Cortex of kidney (tissue), 1 donor: ENCODE measurements at places on chromosomes 5 and 9.

DNA sequence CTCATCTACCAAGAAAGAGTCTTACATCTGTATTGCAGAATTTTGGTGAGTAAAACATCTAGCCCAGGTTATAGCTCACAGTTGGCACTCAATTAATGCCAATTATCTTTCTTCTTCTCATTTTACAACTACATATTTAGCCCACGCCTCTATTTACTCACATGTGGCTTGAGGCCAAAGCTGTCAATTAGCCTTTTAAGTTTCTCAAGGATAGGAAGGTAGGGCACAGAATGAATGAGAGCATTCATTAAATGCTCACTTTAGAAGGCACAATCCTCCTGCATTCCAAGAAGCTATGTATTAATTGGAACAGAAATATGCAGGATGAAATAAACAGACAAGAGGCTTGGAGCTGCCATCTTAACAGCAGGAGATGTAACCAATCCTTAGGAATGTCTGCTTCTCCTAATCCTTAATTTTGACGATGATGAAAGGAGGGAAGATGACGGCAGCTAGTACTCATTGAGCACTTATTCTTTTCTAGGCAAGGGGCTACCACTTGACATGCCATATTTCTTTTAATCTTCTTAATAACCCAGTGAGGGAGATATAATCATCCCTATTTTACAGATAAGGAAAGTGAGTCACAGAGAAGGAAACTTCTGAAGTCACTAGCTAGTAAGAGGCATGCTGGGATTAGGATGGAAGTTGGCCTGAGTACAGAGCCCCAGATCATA lies 30.8 kb upstream of the PANK3 start:
- DNase-seq: no peak

GRCh38 chr9:17116400-17116837 lies 18.4 kb upstream of the CNTLN start:
- no peak for DNase-seq

DNA sequence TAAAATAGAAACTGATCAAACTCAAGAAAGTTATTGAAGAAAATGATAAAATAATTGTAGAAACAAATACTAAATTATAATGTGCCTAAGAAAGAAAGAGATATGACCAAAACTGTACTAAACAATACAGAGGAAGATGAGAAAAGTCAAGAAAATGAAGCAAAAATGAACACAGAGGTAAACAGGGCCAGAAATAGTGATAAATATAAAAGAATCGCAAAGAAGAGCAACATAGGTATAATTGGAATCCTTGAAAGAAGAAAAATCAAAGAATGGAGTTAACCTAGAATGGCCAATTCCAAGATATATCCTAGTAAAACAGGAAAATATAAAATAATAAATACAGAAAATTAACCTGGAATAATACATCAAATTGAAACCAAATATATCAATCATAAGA lies 69.6 kb downstream of the CSF2 start:
- no peak for DNase-seq

DNA sequence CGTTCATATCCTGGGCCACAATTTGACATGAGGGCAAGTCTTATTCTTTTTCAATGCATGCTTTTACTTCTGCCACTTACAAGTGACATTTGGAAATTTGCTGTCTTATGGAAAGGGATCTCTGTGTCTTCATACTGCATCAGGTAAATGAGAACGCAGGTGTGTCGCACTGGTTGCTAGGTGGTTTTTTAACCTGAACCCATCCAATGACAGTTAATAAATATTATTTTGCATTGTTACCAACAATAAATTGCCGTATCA lies 1.1 kb downstream of the ADAMTS16 start:
- no peak for DNase-seq

GRCh38 chr5:175709276-175709781 lies 51.5 kb downstream of the HRH2 start:
- no peak for DNase-seq

- DNase-seq: no peak
Observed at GRCh38 chr5:124227914-124228313, 518.5 kb downstream of the ZNF608 start.

GRCh38 chr5:76332611-76333205 lies 70.4 kb upstream of the IQGAP2 start:
- DNase-seq: no peak

GRCh38 chr5:14450742-14451141 lies 130.8 kb upstream of the OTULINL start:
- no peak for DNase-seq

DNA sequence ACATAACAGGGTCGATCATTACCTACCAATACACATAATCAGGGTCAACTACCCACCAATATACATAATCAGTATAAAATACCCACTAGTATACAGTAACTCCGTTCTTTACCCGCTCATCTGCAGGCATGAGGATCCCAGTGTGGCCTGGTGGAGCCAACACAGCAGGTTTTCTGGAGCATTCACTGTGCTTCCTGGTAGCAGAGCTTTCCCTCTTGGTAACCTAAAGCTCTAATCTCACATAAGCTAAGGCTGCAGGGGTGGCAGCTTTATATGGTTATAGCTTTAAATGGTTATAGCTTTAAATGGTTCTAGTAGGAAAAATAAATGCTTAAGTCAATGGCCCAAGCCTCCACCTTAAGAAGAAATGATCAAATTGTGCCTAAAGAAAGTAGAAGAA lies 11.9 kb downstream of the LCN1 start:
- no peak for DNase-seq

GRCh38 chr5:956941-957747 lies 51.5 kb upstream of the NKD2 start:
- DNase-seq: no peak

GRCh38 chr5:145510324-145510723 lies 324.8 kb downstream of the PRELID2 start:
- no peak for DNase-seq

- DNase-seq: no peak
Observed at GRCh38 chr9:3214741-3215140, 311.1 kb downstream of the RFX3 start.

- no peak for DNase-seq
Observed at GRCh38 chr5:121949885-121950284, 11.9 kb upstream of the SRFBP1 start.

GRCh38 chr5:53478411-53479044 lies 1.9 kb upstream of the FST start:
- no peak for DNase-seq

- DNase-seq: no peak
Observed at GRCh38 chr5:111772456-111773122, 15.6 kb upstream of the NREP start.

DNA sequence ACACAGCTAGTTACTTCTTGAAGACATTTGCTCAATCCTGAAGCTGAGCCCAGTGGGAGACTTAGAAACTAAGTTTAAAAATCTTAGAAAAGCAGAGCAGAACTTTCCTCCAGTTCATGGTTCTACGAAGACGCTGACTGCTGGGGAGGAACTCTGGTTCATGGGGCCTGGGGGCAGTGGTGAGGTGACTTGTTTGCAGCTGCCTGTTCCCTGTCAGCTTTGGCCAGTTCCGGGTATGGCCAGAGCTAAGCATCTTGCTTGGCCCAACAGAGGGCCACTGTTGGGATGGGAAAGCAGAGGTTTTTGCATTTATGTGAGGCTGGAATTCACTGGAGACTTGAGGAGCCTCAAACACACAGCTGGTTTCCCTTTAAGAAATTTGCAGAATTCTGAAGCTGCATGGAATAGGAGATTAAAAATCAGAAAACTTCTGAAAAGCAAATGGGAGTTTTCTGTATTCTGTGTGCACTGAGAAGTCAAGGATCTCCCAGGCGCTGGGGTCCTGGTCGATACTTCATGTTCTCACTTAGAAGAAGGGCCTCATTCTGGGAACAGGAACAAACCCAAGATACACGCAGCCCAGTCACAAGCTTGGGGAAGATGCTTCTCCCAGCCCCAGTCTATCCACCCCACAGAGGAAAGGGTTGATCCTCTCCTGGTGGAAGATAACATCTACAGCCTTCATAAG lies 10.6 kb upstream of the HMHB1 start:
- DNase-seq: no peak

DNA sequence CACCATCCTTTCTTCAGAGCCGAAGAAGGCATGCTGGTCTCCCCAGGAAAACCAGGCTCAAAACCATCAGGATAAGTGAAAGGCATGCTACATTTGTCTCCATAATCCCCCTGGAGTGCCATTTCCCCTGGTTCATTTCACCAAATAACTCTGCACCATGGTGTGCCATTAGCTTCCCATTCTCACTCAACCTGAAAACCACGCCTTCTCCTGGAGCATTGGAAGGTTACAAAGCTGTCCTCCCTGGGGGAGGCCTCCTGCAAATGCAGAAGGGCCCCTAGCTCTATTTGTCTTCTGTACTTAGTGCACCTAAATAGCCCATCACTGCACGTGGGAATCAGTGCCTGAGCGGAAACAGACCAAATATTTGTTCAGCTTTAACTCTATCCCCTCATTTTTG lies 90.2 kb upstream of the ICE1 start:
- no peak for DNase-seq

DNA sequence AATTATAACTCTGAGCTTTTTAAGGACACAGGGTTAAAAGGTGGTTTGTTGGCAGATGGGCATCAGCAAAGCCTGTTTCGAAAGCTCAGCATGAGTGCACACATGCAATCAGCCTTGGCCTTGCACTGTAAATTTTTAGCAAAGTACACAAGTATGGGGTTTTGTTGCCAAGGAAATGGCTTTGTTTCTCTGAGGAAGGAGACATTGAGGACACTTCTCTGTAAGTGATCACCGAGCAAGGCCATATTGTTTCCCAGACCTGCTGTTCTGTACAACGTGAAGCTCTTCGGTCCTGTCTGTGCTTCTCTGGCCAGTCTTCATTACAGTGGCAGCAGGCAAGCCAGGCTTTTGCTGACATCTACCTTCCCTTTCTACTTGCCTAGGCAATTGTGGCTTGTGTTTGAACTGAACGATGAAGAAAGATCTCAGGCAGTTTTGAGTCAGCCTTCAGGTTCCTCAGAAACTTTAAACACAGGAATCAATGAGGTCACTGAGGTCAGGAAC lies 27.9 kb upstream of the GLRX start:
- DNase-seq: no peak

DNA sequence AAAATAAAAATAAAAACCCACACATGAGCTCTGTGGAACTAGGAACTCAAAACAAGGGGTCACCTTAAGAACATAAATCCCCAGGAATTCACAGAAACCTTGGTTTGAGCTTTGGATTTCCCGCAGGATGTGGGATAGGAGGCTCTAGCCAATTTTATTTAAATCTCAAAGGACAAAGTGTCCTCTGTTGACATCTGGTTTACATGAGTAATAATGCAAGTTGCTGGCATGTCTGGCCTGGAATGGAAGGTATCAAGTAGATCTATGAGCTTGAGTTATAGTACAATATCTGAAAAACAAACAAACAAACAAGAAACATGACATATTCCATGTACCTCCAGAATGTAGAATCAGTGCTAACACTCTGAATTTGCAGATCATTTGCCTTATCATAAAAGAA lies 94.2 kb upstream of the SLIT3 start:
- no peak for DNase-seq

DNA sequence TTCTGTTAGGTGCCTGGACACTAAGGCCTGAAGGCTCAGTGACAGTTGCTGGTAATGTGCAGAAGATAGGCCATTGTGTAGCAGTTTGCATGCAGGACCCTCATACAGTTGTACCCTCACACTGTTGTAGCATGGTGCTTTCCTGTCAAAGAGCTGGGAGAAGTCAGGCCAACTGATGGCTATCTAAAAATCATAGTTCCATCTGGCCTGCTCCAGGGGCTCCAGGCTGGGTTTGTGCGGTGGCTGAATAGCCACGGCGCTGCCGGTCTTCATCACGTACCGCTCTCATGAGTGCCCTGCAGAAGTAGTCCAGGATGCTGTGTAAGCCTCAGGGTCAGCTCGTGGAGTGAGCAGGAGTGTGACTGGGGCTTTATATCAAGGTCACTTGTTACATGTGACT lies 12.2 kb downstream of the SECISBP2 start:
- no peak for DNase-seq

GRCh38 chr5:3417376-3417943 lies 178.2 kb upstream of the IRX1 start:
- DNase-seq: no peak

DNA sequence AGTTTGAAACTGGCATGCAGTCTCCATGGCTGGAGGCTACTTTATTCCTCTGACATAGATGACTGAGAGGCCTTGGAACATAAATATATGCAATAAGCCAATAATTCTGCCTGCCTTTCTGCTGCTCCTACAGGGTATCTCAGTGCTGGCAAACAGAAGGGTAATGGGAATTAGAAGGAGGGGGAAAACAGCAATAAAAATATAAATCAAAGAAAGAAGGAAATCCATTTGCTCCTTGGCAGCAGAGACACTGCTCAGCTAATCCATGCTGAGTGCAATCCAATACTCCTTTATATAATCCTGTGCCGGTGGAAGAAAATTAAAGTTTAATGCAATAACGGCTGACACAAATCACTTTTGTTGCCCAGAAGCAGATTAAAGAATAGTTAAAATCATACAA lies 478.9 kb downstream of the SPATA31D1 start:
- no peak for DNase-seq

- no peak for DNase-seq
Observed at GRCh38 chr5:116632890-116633289, 58.3 kb upstream of the SEMA6A start.

DNA sequence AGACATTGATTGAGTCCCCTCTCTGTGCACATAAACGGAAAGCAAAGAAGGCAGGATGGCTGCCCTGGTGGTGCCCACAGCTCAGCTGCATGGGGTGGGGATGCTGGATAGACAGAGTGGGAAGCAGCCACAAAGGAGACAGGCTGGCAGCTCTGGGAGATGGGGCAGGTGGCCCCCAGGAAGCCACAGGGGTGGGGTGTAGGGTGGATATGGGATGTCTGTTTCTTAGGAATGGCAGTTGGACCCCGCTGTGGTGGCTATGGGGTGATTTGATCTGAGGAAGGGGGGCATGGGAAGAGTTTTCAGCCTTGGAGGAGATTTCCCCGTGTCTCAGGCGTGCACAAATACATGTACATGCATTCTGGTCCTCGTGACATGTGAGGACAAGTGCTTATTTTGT lies 50.2 kb upstream of the VDAC1 start:
- no peak for DNase-seq

GRCh38 chr5:13501176-13501575 lies 443.3 kb downstream of the DNAH5 start:
- no peak for DNase-seq

- no peak for DNase-seq
Observed at GRCh38 chr5:134503937-134504437, 21.5 kb upstream of the JADE2 start.

- DNase-seq: no peak
Observed at GRCh38 chr9:126233913-126234525, 92.6 kb upstream of the MVB12B start.
